ENCODE measurements at places on chromosomes 3 and 15.

GRCh38 chr3:46479021-46479420 lies 14.3 kb upstream of the LTF start:
- no peak for DNase-seq

GRCh38 chr3:13145131-13145825 lies 72.0 kb upstream of the IQSEC1 start:
- no peak for DNase-seq

DNA sequence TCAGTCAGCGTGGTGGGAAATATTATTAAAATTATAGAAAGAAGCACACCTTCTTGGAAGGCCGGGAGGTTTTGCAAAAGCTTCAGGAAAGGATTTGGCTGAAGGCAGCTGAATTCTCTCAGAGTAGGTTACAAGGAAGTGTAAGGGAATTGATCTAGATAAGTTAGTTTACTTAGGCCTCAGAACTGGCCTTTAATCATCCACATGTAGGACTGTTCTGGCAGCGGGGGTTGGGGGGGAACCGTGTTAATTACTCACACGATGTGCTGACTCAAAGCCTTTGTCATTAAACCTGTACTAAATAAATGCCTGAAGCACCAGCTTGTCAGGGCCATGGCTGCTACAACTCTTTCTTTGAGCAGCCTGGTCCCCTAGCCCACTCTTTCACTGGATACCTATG lies 12.8 kb downstream of the ASB14 start:
- DNase-seq = no peak

GRCh38 chr3:123791898-123792297 lies 92.2 kb downstream of the MYLK start:
- no peak for DNase-seq

DNA sequence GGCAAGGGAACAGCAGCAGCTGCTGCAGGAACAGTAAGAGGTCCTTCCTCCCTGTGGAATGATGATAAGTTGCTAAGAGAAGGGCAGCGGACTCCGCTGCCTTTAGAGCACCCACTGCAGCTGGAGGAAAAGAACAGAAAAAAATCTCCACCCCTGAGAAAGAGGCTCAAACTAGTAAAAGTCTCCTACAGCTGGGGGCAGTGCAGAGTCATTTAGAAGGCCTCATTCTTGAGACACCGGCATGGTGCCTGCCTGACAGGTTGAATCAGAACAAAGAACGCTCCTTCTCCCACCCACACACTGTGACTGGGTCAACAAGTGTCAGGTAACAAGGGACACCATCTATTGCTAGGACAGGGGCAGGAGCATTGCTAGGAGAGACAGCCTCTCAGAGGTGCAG lies 188.4 kb downstream of the ABHD5 start:
- DNase-seq = no peak

- DNase-seq = no peak
Measured at GRCh38 chr15:35886765-35887164, 340.8 kb upstream of the DPH6 start.

DNA sequence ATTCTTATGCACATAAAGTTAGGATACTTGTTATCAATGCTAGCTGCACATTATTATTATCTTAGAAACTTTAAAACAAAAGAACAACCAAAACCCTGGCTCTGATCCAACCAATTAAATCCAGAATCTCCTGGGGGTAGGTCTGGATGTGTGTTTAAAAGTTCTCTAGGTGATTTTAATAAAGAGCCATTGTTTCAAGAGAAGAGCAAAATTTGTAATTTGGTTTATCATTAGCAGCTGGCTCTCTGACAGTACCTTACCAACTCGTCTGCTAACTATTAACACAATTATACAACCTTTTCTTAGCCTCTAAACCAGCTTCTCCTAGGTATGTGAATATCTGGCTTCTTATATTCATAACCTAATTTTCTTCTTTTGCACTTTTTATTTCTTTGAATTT lies 68.9 kb downstream of the IFT80 start:
- no peak for DNase-seq

DNA sequence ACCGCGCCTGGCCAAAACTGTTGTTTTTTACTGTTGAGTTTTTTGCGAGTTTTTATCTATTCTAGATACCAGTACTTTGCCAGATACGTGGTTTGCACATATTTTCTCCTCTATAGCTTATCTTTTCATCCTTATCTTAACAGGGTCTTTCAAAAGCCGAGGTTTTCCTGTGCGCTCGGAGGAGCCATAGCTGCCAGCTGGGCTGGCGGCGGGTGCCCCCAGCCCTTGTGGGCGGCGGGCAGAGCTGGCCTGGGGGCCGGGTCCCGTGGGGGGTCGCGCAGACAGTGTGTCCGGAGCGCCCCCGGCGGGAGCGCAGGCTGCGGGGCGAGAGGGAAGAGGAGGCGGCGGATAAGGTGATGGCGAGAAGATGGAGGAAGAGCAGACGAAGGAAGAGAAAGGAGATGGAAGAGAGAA lies 11.1 kb upstream of the EIF4A2 start:
- no peak for DNase-seq

DNA sequence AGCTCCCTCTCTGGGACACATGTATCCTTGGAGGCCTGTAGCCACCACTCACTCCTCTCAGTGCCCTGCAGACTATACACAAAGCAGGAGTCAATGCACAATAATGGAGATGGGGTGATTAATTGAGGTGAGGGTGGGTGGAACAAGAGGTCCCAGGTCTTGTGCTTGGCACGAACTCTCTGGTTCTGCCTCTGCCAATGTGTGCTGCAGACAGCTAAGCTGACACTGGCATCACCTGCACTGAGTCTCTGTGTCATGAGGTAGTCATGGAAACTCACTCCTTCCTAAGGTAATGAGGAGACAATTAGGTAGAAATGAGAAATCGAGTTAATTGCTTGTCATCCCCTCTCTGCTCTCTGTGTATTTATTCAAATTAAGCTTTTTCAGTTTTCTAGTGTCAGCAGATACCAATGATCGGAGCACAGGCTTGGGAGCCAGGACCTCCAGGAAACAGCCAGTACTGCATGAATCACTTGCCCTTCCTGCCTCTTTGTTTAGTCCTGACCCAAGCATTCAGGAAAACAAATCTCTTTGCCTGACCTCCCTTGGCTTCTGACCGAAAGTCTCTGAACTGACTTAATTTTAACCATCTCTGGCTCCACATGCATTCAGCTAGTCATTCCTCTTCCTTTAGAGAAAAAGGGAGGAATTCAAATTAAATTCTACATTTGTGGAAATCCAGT lies 56.7 kb downstream of the DRD3 start:
- DNase-seq = no peak

DNA sequence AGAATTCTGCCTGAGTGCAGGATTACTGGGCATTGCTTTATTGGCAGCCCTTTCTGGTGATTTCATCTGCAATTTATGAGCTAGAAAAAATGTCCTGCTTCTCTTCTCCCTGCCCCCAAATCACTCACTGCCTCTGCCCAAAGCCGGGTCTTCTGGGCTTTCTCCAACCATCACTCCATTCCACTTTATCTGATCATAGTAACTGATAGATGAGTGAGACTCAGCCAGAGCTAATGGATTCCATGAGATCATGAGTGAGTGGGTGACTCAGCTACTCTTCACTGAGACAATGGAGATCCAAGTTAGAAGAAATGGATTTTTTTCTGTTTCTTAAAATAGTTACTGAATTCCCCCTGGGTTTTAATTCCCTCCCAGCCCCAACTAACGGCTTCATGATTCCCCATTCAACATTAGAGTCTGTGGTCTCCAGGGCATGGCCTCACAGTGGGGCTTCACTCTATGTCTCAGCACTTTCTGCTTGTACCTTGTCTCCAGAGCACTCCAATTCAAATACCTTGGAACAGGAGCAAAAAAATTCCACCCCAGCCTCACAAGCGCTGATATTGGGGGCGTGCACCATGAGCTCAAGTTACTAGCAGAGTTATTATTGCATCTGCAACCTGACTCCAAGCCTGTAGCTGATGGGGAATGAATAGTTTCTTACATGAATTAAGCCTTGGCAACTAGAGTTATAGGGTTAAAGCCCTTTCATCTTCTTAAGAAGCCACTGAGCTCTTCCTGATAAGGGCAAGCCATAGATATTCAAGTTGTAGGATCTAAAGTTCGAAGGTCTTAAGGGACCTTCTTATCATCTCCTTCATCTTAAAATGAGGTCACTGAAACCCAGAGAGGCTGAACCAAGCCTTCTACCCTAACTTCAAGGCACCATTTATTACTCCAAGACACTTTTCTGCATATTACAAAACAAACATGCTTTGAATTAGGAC lies 85.9 kb downstream of the AGBL1 start:
- DNase-seq = no peak

DNA sequence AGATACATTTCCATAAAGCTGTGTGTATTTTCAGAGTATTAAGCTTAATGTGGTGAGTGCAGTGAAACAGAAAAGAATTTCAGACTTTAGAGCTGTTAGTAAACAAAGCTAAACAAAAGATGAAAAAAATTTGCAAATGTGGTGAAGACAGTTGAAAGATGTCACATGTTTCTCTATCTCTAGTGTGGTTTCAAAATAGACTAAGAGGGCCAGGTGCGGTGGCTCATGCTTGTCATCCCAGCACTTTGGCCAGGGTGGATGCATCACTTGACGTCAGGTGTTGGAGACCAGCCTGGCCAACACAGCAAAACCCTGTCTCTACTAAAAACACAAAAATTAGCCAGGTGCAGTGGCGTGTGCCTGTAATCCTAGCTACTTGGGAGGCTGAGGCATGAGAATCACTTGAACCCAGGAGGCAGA lies 466.0 kb upstream of the NR2F2 start:
- DNase-seq = no peak

DNA sequence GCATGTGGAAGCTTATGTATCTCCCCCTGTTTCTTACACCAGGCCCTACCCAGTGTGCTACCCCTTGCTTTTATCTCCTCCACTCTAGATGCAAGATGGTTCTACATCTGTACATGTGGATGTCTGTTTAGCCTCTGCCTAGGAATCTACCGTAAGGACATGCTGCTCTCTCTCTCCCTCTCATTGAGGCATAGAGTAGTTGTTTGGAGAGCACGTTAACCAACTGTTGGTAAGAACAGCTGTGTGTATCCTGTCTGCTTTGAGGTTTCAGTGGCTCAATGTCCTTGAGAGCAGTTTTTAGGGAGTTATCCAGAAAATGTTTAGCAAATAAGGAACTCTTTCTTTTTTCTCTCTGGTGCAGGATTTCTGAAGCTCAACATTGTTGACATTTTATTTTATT lies 152.8 kb downstream of the DNAJB8 start:
- DNase-seq = no peak

DNA sequence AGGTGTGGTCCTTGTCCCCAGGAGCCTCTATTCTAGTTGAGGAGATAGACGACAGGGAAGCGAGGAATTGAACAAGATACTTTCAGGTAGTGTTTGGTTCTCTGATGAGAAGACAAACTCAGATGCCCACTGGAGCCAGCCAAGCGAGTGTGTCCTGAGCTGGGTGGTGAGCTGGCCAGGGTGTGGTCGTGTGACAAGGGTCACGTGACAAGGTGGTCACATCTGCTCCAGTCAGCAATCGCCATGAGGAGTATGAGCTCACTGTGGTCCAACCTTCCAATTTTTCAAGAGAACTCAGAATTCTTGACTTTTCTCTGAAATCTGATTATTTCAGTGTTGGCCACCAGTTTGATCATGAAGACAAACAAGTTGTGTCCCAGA lies 39.5 kb downstream of the SLC6A6 start:
- DNase-seq = no peak

GRCh38 chr3:43764471-43764870 lies 73.7 kb downstream of the ABHD5 start:
- DNase-seq = no peak

GRCh38 chr3:37639922-37640321 lies 221.8 kb upstream of the CTDSPL start:
- no peak for DNase-seq

GRCh38 chr3:35473956-35474355 lies 165.4 kb upstream of the ARPP21 start:
- DNase-seq = no peak

- DNase-seq = no peak
Measured at GRCh38 chr3:184970186-184970585, 158.2 kb downstream of the VPS8 start.

GRCh38 chr3:177672252-177672911 lies 475.1 kb upstream of the TBL1XR1 start:
- DNase-seq = no peak

GRCh38 chr3:45186871-45187270 lies 39.2 kb downstream of the TMEM158 start:
- no peak for DNase-seq

DNA sequence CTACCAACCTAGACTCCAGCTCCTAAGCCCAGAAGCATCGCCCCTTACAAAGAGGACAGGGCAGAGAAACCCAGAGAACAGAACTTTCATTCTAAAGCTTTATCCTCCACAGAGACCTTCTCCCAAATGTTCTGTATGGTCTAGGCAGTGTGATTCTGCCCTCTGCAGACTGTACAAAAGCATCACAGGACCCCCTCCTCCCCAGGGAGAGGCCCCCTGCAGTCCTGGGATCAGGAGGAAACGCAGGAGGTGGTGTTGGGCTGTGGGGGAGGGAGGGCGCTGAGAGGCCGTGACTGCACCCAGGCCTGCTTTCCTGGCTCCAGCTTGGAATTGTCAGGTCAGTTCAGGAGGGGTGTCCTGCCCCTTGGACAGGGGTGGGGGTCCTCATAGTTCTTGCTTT lies 101.3 kb downstream of the DGKG start:
- no peak for DNase-seq

DNA sequence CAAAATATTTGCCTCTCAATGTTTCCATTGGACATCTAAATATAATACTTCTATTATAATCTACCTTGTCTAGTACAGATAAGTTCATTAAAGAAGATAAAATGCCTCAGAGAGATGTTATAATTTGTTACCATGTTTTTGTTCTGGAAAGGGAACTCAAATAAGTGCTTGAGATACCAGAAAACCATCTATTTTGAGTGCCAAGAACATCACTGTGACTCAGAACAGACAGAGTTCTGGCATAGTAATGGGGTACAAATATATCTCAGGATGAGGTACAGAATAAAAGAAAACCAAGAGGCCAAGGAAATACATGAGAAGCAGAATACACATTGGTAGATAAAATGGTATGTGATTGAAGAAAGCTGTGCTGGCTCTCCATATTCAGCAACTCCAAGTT lies 58.9 kb downstream of the IMPG2 start:
- DNase-seq = no peak

- DNase-seq = no peak
Measured at GRCh38 chr3:14717307-14717706, 42.4 kb downstream of the C3orf20 start.

- DNase-seq = no peak
Measured at GRCh38 chr15:96334017-96334704, 3.7 kb downstream of the NR2F2 start.

DNA sequence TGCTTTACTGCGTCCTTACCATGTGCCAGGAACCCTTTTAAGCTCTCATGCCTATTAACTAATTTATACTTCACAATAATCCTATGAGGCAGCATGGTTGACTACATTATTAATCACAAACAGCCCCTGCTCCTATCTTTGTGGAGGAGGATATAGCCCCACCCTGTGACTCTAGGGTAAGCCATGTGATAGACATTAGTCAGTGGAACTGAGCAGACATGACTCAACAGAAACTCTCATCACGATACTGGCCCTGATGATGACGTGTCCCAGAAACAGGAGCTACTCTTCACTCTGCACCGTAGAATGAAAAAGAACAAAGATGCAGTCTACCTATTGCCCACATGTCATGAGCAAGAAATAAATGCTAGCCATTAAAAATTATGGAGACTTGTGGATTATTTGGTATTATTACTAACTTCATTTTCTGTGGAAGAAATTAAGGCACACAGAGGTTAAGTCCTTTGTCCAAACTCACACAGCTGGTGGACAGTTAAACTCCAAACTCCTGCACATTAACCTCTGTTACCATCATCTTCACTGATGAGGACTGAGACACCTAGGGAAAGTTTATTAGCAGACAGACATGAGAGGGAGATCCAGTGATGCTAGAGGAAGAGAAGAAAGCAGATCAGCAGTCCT lies 51.2 kb downstream of the CFAP20DC start:
- no peak for DNase-seq

Measured in activated T-cell treated with anti-CD3 and anti-CD28 coated beads for 4 hours (primary cell).